ENCODE measurements at places on chromosomes 12 and 14.
A peak's percentile ranks its signal among the peaks of the same experiment; 100 is the strongest.

DNA sequence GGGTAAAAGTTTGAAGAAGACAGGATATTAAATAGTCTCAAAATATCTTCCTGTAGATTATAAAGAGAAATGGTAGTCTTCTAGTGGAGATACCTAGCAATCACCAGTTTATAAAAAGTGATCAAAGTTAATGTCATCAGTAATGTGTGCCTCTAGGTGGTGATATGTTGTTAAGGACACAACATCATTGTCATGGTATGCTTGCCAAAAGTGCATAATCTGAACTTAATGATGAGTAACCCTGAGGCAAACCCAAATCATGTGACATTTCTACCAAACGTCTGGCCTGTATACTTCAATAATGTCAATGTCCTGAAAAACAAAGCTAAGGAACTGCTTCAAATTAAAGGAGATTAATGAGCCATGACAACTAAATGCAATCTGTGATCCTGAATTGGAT, 214.7 kb downstream of the PHLDA1 start:
- peak; percentile 23 for DNase-seq

DNA sequence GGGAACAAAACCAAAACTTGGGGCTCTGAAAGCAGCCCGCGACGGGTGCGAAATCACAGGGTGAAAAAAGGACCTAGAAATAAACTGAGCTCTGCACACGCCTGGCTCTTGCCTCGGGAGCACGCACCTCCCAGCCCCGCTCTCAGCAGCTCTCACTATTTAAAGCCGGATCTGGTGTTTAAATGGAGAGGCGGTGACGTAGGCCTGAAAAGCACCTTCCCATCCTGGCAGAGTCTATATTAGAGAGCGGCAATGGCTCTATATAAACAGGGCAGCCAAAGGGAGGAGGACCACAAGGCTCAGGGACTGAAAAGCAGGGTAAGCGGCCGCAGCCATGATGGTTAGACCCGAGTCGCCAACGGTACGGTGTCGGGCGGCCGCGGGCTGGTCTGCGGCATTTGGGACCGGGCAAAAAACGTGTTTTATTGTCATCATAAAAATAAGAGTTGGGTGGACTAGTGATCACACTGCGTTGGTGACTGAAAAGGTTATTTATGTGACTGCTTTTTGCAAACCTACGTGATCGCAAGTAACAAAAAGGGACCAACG, 1.5 kb downstream of the GTF2A1 start:
- DNase-seq: peak; percentile 97

DNA sequence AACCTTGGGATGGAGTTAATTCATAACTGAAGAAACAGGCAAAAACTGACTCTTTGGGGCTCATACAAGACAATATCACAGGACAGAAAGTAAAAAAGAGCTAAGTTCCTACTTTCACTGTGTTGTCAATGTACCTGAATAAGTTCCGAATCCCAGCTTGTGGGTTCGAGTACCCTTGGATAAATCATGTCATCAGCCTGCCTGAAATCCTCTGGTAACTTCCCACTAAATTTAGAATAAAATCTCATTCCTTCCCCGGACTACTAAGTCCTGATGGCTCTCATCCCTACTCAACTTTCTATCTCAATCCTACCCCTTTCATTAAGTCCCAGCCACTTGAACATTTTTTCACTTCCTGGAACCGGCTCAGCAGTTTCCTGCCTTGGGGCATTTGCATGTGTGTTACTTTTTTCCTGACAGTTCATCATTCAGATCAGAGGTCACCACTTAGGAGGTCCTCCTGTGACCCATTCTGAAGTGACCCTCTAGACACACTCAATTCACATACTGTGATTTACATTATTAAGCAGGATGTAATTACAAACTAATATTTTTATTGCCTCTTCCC, 12.7 kb downstream of the ERP29 start:
- no peak for DNase-seq

DNA sequence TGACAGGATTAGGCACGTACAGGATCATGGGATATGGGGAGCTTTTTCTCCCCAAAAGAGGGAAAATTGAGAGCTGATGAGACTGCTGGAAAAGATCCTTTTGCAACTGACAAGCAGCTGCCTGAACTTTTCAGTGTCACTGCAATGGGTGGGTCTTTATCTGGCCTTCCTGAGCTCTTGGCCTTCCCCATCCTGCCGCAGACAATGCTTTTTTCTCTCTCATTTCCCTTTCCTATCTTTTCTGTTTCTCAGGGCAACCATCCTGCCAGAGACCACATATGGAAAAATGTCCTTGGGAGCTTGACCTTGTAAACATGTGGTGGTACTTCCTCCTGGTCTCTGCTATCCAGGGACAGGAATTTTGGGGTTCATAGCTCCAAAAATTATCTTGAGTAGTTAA, 75.8 kb downstream of the CALM1 start:
- no peak for DNase-seq

DNA sequence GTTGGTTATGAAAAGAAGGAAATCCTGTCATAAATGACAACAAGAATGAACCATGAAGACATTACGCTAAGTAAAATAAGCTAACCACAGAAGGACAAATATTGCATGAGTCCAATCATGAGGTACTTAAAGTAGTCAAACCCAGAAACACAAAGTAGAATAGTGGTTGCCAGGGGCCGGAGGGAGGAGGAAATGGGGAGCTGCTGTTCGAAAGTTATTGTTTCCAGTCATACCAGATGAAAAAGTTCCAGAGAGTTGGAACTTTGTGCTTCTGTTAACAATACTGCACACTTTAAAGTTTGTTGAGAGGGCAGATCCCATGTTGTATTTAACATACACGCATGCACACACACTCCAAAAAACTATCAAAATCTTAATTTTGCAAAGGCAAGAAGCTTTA, 69.3 kb downstream of the COCH start:
- no peak for DNase-seq

DNA sequence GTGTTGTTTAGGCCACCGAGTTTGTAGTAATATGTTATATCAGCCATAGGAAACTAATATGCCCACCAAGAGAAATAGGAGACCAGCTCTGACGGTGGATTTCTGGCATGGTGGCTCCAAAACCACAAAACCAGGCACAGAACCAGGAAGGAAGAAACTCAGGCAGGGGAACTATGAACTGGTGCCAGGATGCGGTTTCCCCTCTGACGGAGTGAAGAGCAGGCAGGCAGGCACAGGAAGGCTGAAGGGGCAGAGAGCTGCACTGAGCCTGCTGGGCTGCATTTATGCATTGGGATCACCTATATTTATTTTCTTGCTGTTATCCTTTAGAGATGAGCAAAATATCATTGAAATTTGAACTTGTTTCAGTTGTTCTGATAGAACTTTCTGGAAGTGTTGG, 479.4 kb downstream of the VRK1 start:
- no peak for DNase-seq

DNA sequence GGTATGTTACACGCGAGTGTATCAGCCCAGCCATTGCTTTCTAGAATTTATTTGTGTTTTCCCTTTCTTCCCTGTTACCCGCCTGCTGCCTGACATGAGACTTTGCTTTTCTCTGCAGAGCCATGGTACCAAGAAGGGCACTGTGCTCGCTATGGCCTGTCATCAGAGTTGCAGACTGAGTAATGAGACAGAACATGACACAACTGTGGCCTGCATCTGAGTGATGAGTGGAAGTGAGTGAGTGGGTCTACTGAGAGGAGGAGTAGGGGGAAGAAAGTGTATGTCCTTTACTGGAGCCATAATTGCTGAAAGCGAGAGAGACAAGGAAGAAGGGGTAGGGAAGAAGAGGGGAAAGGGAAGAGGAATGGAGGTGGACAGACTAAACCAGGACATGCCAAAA, 2.9 kb downstream of the RILPL1 start:
- DNase-seq: no peak

GRCh38 chr12:14387219-14387871, 21.9 kb downstream of the ATF7IP start:
- peak; percentile 53 for DNase-seq

- DNase-seq: no peak
Measured at GRCh38 chr12:15751741-15752140, 37.4 kb downstream of the EPS8 start.

All from inflammatory macrophage treated with lipopolysaccharide for 1 hour (primary cell).